ENCODE measurements at places on chromosomes 2 and 18.

DNA sequence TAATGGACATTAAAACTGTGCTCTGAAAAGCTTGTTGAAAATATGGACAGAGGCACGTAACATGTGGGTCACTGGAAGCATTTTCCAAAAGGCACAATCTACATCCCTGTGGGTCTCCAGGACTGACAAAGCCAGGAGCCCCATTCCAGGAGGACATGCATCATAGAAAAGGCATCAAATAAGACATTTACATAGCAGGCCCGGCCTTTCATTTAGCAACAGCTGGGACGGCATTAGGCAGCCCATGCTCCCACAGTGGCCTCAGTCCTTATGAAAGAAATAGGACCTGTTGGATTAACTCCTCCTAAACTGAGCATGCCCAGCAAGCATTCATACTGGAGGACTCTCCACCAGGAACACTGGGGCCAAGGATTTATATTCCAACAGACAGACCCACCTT is 72.2 kb downstream of the TWIST2 start:
- DNase-seq: no peak

DNA sequence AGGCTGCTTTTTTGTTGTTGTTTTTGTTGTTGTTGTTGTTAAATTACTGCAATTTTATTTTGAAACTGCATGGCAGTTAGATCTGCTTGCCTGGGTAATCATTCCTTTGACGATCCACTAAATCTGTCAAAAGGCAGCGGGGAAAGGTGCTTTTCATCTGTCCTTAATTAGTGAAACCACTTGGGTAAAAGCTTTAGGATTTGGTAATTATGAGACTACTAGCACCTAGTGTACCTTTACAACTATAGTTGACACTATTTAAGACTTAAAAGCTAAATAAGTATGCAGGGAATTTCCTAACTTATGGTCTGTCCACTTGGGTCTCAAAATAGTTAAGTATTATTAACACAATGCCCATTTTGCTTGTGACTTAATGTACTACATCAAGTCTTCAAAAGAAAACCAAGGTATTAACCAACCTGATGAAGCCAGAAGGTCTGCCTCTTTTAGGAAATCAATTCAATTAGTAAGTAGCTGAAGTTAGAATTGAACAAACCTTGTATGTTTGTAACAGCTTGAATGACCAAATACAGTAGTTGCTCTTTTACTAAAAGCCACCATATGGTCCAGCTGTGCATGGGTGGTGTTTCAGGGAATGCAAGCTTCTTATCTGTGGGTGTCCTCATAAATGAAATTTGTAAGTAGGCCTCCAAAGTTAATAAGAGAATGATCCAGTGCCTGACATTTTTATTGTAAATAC is 44.8 kb downstream of the NAB1 start:
- no peak for DNase-seq

- DNase-seq: no peak
Observed at GRCh38 chr2:42438685-42439084, 55.1 kb downstream of the KCNG3 start.

- no peak for DNase-seq
Observed at GRCh38 chr18:45197526-45197970, 417.7 kb upstream of the SLC14A2 start.

DNA sequence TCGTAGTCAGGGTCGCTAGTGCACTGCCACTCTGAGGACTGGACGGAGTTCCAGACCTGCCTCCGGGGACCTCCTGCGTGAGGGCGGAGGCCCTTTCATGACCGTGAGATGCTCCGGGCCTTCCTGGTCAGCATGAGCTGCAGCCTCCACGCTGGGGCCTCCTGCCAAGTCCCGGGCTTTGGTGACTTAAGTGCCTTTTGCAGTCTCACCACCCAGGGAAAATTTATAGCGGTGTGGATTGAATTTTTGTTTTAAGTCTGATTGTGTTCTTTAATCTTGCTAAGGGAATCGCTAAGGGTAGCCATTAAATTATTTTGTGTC is 33.6 kb downstream of the CHRNA1 start:
- DNase-seq: no peak

- no peak for DNase-seq
Observed at GRCh38 chr2:9205486-9205885, 1.1 kb upstream of the ASAP2 start.

GRCh38 chr18:48409591-48410094 is 460 bp upstream of the ZBTB7C start:
- DNase-seq: no peak

GRCh38 chr2:37472959-37473358 is 128.5 kb downstream of the QPCT start:
- DNase-seq: no peak

- no peak for DNase-seq
Observed at GRCh38 chr18:62828091-62828640, 112.8 kb downstream of the PHLPP1 start.
